ENCODE measurements at places on chromosomes 11 and 22.

DNA sequence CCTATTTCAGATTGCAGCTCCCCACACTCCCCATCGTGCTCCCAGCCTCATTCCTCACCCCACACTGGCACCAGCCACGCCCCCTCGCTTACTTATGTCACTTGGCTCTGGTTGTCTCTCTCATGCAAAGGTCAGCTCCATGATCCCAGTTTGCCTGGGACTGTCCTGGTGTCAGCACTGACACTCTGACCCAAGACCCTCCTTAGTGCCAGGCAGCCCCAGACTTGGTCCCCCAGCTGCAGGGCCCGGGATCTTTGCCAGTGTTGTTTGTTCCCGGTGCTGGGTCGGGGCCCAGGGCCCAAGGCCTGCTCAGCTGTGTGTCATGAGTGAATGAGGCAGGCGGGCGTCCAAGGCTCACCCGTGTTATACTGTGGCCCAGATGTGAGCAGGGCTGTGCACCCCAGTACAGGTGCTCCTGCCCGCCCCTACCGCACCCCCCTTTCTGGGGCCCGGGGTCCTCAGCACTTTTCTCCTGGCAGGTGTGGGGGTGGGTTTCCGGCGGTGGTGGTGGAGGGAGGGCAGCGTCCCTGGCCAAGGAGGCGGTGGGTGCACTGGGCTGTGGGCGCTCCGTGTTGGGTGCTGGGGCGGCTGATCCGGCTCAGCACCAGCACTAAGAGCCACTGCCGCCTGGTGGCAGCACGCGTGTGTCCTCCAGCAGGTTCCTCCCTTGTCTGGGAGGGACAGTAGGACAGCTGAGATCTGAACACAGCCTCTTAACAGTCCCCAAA is 19.5 kb downstream of the IL17REL start:
- peak; percentile 48 for DNase-seq

GRCh38 chr22:43110444-43110926 is at the start of gene BIK:
BIK (plus strand) TSS chr22:43110750; CDS start chr22:43124023, 13,273 bp downstream.
- peak; percentile 16 for DNase-seq

DNA sequence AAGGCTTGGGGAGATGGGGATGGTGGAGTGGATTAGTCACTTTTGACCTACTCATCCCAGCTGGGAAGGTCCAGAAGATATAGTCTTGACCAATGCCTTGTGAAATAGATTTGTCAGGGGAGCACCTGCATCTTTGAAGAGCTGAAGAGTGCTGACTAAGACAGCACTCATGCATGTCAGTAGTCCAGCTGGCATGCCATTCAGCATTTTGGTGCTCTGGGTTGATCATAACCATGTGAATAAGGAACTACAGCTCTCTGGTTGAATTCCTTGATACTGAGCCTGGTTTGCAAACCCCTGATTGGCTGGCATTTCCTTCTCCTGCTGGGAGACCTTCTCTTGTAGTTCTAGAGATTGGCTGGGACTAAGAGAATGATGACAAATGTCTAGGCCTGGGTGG is 106.8 kb upstream of the ALX4 start:
- DNase-seq = no peak

GRCh38 chr11:20064961-20065405 is 95.3 kb downstream of the DBX1 start:
- no peak for DNase-seq

- no peak for DNase-seq
These were observed 8.8 kb downstream of the CXCR5 start for GRCh38 chr11:118892514-118892913.

DNA sequence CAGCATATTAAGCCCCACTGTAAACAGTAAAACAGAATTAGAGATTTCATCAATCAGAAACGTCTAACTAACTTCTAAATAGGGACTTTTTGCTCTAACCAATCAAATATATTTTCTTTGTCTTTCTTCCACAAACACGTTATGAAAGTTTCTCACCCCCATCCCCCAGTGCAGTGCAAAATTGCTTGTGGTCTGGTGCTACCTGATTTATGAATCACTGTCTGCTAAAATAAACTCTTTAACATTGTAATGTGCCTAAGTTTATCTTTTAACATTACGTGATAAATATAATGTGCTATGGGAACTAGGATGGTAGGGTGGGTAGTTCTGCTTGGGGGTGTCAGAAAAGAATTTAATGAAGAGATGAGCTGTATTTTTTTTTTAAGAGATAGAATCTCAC is 47.3 kb upstream of the SLC5A1 start:
- DNase-seq = no peak

DNA sequence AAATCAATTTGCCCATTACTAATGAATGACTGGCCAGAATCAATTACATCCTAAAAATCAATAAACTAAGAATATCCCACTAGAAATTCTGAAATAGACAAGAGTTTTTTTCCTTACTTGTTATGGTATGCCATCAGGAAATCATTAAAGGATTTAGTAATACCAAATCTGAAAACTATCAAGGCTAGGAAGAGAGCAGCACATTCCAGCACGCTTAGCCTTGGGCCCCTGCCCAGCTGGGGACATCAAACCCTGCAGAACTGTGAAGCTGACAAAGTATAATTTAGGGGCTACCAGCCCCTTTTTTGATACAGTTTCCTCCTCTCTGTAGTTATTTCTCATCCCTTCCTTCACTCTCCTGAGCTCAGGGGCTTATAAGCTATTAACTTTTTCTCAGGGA is 247.8 kb upstream of the ZC3H12C start:
- DNase-seq = no peak

DNA sequence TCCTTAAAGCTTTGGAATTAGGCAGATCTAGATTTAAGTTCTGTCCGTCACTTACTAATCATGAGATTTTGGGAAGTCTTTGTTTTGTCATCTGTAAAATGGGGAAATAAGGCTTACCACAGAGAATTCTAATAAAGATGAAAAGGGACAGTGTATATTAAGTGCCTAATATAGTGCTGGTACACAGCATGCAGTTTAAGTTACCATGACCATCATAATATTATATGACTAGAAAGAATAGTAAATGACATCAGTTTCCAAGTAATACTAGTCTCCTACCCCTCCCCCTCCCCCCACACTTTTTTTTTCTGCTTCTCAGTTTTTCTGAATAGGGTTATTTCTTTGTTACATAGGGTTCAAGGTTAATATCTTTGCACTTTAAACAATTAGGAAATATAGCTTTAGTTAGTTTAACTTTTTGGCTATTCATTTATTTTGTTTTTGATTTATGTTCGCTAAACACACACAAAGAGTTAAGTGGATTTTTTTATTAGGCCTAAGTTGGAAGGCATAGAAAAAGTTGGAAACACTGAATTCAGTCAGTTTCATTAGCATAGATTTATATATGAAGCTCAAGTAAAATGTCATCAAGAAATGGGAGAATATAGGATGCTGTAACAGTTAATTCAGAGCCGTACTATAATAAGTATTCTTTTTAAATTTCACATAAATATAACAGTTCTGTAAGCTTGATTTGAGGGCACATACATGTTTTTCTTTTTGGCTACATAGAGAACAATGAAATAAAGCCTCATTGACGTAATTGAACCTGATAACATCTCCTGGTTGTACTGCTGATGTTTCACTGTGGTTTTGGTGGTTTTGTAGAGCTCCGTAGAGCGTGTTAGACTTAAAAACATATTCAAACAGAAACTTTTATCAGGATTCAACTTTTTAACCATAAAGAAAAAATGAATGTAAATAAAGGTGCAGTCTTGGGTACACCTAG is 121.2 kb downstream of the PDE3B start:
- DNase-seq = no peak

DNA sequence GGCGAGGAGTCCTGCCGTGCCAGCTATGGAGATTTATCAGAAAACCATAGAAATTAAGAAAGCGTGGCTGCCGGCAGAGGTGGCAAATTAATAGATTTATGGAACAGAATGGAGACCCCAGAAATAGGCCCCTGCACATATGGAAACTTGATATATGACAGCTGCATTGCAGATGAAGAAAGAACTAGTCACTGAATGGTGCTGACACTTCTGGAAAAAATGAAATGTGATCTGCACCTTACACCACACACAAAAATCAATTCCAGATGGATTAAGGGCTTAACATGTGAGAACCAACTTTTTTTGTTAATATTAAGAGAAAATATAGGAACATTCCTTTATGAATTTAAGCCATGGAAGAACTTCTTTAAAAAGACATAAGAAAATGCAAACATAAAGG is 40.3 kb upstream of the TSKU start:
- no peak for DNase-seq

DNA sequence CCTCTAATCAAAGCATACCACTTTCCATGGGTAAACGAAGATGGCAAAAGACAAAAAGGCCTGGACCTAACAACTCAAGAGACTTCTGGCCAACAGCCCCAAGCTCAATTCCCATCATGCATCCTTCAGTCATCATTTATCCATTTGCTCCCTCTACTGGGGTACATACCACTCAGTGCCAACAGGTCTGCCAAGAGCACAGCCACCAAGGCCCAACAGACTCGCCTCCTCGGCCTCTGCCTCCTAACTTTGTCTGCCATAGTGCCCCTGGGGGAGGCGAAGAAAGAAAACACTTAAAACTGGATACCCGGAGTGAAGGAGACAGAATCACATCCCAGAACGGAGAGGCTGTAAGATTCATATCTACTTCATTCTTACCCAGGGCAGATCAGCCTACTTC is 1.1 kb downstream of the HYOU1 start:
- DNase-seq = no peak

DNA sequence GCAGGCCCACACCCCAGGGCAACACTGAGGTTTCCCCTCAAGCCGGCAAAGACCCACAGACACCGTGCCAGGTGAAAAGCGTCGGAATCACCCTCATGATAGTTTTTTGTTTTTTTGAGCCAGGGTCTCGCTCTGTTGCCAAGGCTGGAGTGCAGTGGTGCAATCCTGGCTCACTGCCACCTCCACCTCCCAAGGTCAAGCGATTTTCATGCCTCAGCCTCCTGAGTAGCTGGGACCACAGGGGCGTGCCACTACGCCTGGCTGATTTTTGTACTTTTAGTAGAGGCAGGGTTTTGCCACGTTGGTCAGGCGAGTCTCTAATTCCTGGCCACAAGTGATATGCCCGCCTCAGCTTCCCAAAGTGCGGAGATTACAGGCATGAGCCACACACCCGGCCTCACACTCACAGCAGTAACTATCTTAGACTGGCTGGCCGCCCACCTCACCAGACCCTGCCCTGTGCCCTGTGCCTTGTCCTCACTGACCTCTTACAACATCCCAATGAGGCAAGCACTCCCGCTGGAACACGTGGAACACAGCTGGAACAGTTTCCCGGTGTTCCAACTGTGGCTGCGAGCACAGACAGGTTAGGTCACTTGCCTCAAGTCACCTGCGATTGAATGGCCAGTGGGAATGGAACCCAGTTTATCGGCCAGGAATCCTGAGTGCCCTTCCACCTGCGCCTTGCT is 21.1 kb downstream of the LRRC10B start:
- DNase-seq = no peak

DNA sequence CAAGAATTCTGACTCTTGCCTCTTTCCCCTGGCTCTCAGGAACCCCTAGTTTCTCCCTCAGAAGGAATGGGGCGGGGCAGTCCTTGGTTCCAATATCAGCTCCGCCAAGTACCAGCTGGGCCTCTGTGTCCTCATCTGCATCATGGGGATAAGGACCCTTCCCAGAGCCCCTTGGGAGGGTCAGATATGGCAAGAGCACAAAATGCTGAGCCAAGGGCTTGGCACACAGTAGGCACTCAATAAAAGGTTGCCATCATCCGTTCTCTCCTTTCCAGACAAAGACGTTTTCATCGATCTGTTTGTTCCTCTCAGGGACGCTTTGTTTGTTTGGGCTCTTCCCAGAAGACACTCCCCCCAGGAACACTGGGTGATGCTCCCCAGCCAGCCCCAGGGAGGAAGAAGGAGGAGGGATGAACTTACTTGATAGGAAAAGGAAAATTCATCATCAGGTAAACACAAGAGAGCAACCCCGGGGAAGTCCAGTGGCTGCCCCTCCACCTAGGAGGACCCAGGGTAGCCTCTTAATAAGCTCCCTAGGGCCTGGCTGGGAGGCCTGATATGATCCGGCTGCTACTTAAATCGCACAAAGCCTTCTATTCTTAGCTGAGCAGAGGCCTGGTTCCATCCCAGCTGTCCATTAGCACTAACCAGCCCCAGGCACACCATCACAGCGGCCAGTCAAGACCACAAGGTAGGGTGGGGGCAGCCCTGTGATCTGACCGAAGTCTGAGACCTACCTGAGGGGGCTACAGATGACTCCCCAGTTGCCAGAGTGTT is 19.6 kb downstream of the GDPD5 start:
- DNase-seq = no peak

DNA sequence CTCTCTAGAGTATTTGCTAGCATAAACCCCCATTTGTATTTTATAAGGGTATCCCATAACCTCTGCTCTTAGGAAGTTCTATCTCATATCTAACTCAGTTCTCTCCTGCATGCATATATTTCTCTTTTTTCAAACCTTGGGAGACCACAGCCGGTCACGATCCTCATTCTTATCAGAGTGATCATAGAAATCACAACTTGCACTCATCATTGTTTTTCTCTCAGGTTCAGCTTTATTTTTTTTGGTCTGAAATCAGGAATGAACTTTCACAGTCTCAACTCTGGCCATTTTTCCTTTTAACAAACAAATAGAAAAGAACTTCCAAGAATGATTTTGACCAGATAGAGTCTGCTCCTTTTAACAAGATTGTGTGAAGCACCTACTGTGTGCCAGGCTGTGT is 98.6 kb upstream of the BLID start:
- no peak for DNase-seq

- no peak for DNase-seq
These were observed 5.5 kb downstream of the RAB3IL1 start for GRCh38 chr11:61911701-61912529.

- DNase-seq = no peak
These were observed 69.3 kb upstream of the TNRC6B start for GRCh38 chr22:40108396-40108795.

GRCh38 chr11:72224564-72225410 is at the start of gene INPPL1:
INPPL1 (plus strand) TSS chr11:72224767; CDS start chr11:72224985, 218 bp downstream.
- no peak for DNase-seq

- no peak for DNase-seq
These were observed 1.9 kb upstream of the C11orf52 start for GRCh38 chr11:111916768-111917167.

GRCh38 chr22:39080052-39080762 is 3.1 kb downstream of the APOBEC3G start:
- DNase-seq = no peak

- DNase-seq = no peak
These were observed 273.4 kb downstream of the TTC28 start for GRCh38 chr22:28406246-28406645.

GRCh38 chr11:124882339-124883071 is 15.2 kb downstream of the ROBO4 start:
- no peak for DNase-seq

DNA sequence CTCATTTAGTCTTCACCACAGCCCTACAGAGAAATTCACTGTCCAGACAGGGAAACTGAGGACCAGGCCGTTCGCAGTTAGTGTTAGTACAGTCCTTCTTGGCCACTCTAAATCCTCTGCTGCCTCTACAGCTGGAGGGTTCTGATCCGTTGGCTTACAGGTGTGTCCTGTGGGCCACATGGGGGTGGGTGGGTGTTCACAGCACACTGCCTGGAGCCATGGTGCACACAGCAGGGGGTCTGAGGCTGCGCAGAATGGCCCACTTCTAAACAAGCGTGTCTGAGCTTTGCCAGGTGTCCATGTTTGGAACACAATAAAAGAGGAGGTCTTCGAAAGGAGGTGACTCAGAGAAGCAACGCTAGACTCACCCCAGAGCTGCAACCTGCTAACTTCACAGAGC is 249.0 kb downstream of the ST3GAL4 start:
- no peak for DNase-seq

Measured in stimulated activated CD8-positive, alpha-beta memory T cell treated with anti-CD3 and anti-CD28 coated beads, Interleukin-7, amount 100 ng/mL, for 1 hour (primary cell).